ENCODE measurements at places on chromosomes 1 and 21. TPM values are rescaled to one million over a fixed set of nuclear protein-coding genes. Genes with fewer than 3 reads are reported as not detected.

Gene SLC1A7
- 0.05 TPM for polyA plus RNA-seq

Gene ANGPTL7
- polyA plus RNA-seq: 0.10 TPM

Gene CEP350
- 36.8 TPM for polyA plus RNA-seq

Gene JAM2
- polyA plus RNA-seq: 14.1 TPM

Gene CLEC20A
- 0.30 TPM for polyA plus RNA-seq

Gene NTRK1
- 1.2 TPM for polyA plus RNA-seq

Gene USP16
- 72.0 TPM for polyA plus RNA-seq

Gene FMO5
- 10.5 TPM for polyA plus RNA-seq

Gene TTC13
- 29.1 TPM for polyA plus RNA-seq

Gene PLCH2
- polyA plus RNA-seq: 0.80 TPM

Gene PLA2G2D
- polyA plus RNA-seq: 0.08 TPM

Gene C1orf87
- 0.28 TPM for polyA plus RNA-seq

Gene MFAP2
- 180 TPM for polyA plus RNA-seq

Gene AIRE
- 0.42 TPM for polyA plus RNA-seq

Gene LPAR3
- 1.4 TPM for polyA plus RNA-seq

Gene RPL5
- 2,616 TPM for polyA plus RNA-seq

Gene GLIS1
- 2.5 TPM for polyA plus RNA-seq

Gene AMY1C
- polyA plus RNA-seq: not detected

Gene ROR1
- polyA plus RNA-seq: 36.8 TPM

Gene TFF1
- not detected for polyA plus RNA-seq

Gene FCRL6
- 0.27 TPM for polyA plus RNA-seq

Gene TMOD4
- 1.7 TPM for polyA plus RNA-seq

Gene LMOD1
- polyA plus RNA-seq: 3.9 TPM

Gene ST6GALNAC5
- polyA plus RNA-seq: 3.0 TPM

Gene C1orf185
- not detected for polyA plus RNA-seq

Gene SYNC
- 1.2 TPM for polyA plus RNA-seq

Gene OR2AK2
- not detected for polyA plus RNA-seq

Gene FCRL2
- polyA plus RNA-seq: 0.17 TPM

Gene AVPR1B
- polyA plus RNA-seq: 0.85 TPM

Gene TXNIP
- polyA plus RNA-seq: 360 TPM

Gene LCK
- 5.2 TPM for polyA plus RNA-seq

Gene EPHA10
- polyA plus RNA-seq: 0.23 TPM

Gene NES
- polyA plus RNA-seq: 146 TPM

Gene CXADR
- 43.2 TPM for polyA plus RNA-seq

Gene IL19
- polyA plus RNA-seq: 1.0 TPM

Gene C1QA
- 10.1 TPM for polyA plus RNA-seq

Gene THEM5
- 0.52 TPM for polyA plus RNA-seq

Gene CLCA1
- polyA plus RNA-seq: not detected

Gene CELSR2
- polyA plus RNA-seq: 31.8 TPM

Gene FCN3
- polyA plus RNA-seq: 1.1 TPM

Gene STUM
- 2.6 TPM for polyA plus RNA-seq

Gene OLIG2
- polyA plus RNA-seq: not detected

Gene RIPPLY3
- polyA plus RNA-seq: 3.1 TPM

Gene MARK1
- 10.6 TPM for polyA plus RNA-seq

Gene ACTA1
- polyA plus RNA-seq: 1.9 TPM

Gene OR2T12
- polyA plus RNA-seq: 0.07 TPM
